Esophagus squamous epithelium (tissue), 5 donors: ENCODE measurements at places on chromosomes 1 and 21. TPM values are rescaled to one million over a fixed set of nuclear protein-coding genes. Genes with fewer than 3 reads are reported as not detected.
A peak's percentile ranks its signal among the peaks of the same experiment; 100 is the strongest.

GRCh38 chr1:158819461-158820443 is 11.4 kb upstream of the MNDA start:
- no peak overlapping the region for H3K4me3 ChIP-seq
- H3K4me1 ChIP-seq: no peaks in the 10 kb centered on the region
- H3K27ac ChIP-seq: peak overlapping the region; percentile 43
- no peaks in the 10 kb centered on the region for H3K27me3 ChIP-seq
- DNase-seq: no peak

GRCh38 chr21:32101277-32101676 is 177.6 kb downstream of the MIS18A start:
- no peaks in the 10 kb centered on the region for H3K27me3 ChIP-seq
- no peaks in the 10 kb centered on the region for H3K4me1 ChIP-seq
- H3K4me3 ChIP-seq: no peak overlapping the region
- H3K36me3 ChIP-seq: no peaks in the 10 kb centered on the region
- no peak for DNase-seq
- H3K27ac ChIP-seq: no peak overlapping the region

- H3K27me3 ChIP-seq: no peaks in the 10 kb centered on the region
- H3K4me3 ChIP-seq: no peak overlapping the region
- no peak overlapping the region for H3K27ac ChIP-seq
Observed at GRCh38 chr1:184709418-184709817, 45.2 kb downstream of the EDEM3 start.

DNA sequence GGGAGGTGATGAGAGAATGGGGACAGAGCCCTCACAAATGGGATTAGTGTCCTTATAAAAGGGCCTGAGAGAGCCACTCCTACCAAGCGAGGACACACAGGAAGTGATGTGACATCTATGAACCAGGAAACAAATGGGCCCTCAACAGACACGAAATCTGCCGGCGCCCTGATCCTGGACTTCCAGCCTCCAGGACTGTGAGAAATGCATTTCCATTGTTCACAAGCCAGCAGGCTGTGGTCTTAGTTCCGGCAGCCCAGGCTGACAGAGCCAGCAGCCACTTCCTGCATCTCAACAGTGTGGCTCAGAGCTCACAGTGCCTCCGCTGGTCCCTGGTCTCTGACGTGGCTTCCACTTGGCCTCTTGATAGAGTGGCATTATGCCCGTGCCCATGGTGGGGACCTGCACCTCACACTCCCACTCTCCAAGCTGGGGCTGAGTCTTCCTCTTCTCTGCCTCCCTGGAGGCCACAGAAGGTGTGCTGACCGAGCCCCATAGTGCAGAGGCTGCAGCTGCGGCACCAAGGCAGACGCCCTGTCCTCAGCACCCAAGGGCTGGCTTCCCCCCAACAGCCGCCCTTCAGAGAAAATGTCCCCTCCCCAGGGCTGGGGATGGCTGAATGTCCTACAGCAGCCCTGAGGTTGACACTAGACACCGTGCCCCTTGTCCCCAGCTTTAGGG is 44.9 kb downstream of the ACOT7 start:
- H3K4me3 ChIP-seq: no peak overlapping the region
- H3K27ac ChIP-seq: peak overlapping the region; percentile 56
- DNase-seq: no peak

- H3K27ac ChIP-seq: peak overlapping the region; percentile 94
- peaks cover 4% of the 10 kb centered on the region for H3K36me3 ChIP-seq
- DNase-seq: no peak
- peak overlapping the region; percentile 83 for H3K4me3 ChIP-seq
Observed at GRCh38 chr1:155254714-155255242, 505 bp downstream of the ENTREP3 start.

DNA sequence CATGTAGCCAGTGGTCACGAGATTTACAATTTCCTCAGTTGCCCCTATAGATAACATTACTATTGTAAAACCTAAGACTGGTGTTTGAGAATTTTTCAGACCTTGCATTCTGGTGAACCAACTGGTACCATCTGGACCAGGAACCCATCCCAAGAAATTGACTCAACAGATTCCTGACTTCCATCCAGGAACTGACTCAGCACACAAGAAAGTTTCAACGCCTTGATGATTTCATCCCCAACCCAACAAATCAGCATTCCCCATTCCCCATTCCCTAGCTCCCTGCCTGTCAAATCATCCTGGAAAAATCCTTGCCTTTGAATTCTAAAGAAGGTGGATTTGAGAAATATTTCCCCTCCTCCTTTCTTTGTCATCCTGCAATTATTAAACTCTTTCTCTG is 529.8 kb upstream of the PRMT6 start:
- no peak for DNase-seq
- no peaks in the 10 kb centered on the region for H3K27me3 ChIP-seq
- no peak overlapping the region for H3K27ac ChIP-seq
- no peak overlapping the region for H3K4me3 ChIP-seq
- H3K4me1 ChIP-seq: no peaks in the 10 kb centered on the region

- no peak for DNase-seq
- no peaks in the 10 kb centered on the region for H3K36me3 ChIP-seq
- H3K4me1 ChIP-seq: no peaks in the 10 kb centered on the region
- no peak overlapping the region for H3K4me3 ChIP-seq
- no peaks in the 10 kb centered on the region for H3K27me3 ChIP-seq
Observed at GRCh38 chr1:181953596-181953995, 107.9 kb downstream of the ZNF648 start.

GRCh38 chr1:5370311-5370710 is 621.9 kb downstream of the NPHP4 start:
- no peak overlapping the region for H3K27ac ChIP-seq
- H3K4me1 ChIP-seq: no peaks in the 10 kb centered on the region
- no peaks in the 10 kb centered on the region for H3K27me3 ChIP-seq
- no peak for DNase-seq
- no peaks in the 10 kb centered on the region for H3K36me3 ChIP-seq

DNA sequence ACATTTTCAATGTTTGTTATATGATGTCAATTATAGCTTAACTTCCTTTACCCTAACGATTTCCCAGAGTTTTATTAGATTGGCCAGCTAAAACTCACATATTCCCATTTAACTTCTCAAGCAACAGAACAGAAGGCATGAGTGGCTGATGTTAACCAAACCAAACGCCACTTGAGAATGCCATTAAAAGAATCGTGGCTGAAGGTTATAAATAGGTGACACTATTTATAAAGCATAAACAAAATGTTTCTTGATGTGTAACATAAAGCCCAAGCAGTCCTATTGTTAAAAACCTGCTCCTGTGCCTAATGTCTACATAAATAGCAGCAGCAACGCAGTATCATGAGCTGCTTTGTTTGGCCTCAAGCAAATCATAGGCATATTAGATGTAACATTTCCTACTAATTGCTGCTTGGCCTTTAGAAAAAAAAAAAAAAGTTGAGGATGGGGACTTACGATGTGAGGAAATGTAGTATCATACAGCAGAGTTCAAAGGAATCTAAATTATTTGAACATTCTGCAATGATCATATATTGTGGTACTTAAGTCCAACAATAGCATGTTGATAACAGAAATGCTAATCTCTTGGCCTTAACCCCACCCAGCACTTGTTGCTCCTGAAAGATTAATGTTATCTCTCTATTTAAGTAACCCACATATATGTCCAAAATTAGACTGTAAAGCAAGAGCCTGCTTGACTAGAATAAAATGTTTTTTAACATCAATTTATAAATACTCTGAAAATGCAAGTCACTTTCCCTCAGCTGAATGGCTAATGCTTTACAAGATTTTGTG is 106.0 kb downstream of the ESRRG start:
- no peak for DNase-seq
- H3K4me1 ChIP-seq: no peaks in the 10 kb centered on the region
- H3K4me3 ChIP-seq: no peak overlapping the region
- no peaks in the 10 kb centered on the region for H3K36me3 ChIP-seq
- H3K27ac ChIP-seq: no peak overlapping the region

- no peaks in the 10 kb centered on the region for H3K36me3 ChIP-seq
- no peak overlapping the region for H3K4me3 ChIP-seq
- no peak overlapping the region for H3K27ac ChIP-seq
- H3K4me1 ChIP-seq: peaks cover 17% of the 10 kb centered on the region
- no peak for DNase-seq
- H3K27me3 ChIP-seq: no peaks in the 10 kb centered on the region
Observed at GRCh38 chr1:159755451-159756007, 25.2 kb upstream of the DUSP23 start.

- no peaks in the 10 kb centered on the region for H3K36me3 ChIP-seq
- H3K27ac ChIP-seq: no peak overlapping the region
- H3K4me3 ChIP-seq: no peak overlapping the region
- H3K27me3 ChIP-seq: peaks cover 16% of the 10 kb centered on the region
- no peaks in the 10 kb centered on the region for H3K4me1 ChIP-seq
Observed at GRCh38 chr1:18309552-18310155, 171.1 kb upstream of the KLHDC7A start.

GRCh38 chr1:90994461-90994860 is 27.4 kb downstream of the ZNF644 start:
- no peaks in the 10 kb centered on the region for H3K36me3 ChIP-seq
- H3K27ac ChIP-seq: no peak overlapping the region
- no peak overlapping the region for H3K4me3 ChIP-seq
- no peaks in the 10 kb centered on the region for H3K27me3 ChIP-seq

- peak overlapping the region; percentile 81 for H3K4me3 ChIP-seq
- peak overlapping the region; percentile 92 for H3K27ac ChIP-seq
- no peak for DNase-seq
- H3K27me3 ChIP-seq: no peaks in the 10 kb centered on the region
- H3K36me3 ChIP-seq: peaks cover 13% of the 10 kb centered on the region
- peaks cover 39% of the 10 kb centered on the region for H3K4me1 ChIP-seq
Observed at GRCh38 chr1:10693497-10694273, 102.8 kb downstream of the CASZ1 start.

- H3K4me3 ChIP-seq: no peak overlapping the region
- H3K4me1 ChIP-seq: peaks cover 14% of the 10 kb centered on the region
- no peak for DNase-seq
- H3K27ac ChIP-seq: no peak overlapping the region
- no peaks in the 10 kb centered on the region for H3K27me3 ChIP-seq
Observed at GRCh38 chr1:61644303-61644702, 80.6 kb downstream of the TM2D1 start.

DNA sequence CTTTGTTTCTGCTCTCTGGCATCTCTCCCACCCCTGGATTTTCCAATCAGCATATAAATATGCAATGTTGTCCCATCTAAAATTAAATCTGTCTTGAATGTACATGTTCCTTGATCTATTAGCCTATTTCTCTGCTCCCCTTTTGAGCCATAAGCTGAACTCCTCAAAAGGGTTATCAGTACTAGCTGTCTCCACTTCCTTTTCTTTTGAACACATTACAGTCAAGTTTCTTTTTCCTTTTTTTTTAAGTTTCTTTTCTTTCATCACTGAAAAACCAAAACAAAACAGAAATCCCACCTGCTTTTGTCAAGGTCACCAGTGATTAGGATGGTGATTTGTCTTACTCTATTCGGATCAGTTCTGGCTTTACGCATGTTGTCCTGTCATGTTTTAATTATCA is 29.3 kb downstream of the XCL2 start:
- H3K27me3 ChIP-seq: no peaks in the 10 kb centered on the region
- no peak overlapping the region for H3K4me3 ChIP-seq
- DNase-seq: no peak

- no peaks in the 10 kb centered on the region for H3K27me3 ChIP-seq
- H3K27ac ChIP-seq: peak overlapping the region; percentile 53
- H3K4me1 ChIP-seq: peaks cover 5% of the 10 kb centered on the region
- DNase-seq: no peak
- no peaks in the 10 kb centered on the region for H3K36me3 ChIP-seq
- H3K4me3 ChIP-seq: no peak overlapping the region
Observed at GRCh38 chr21:41641821-41642701, 124.8 kb downstream of the RIPK4 start.

DNA sequence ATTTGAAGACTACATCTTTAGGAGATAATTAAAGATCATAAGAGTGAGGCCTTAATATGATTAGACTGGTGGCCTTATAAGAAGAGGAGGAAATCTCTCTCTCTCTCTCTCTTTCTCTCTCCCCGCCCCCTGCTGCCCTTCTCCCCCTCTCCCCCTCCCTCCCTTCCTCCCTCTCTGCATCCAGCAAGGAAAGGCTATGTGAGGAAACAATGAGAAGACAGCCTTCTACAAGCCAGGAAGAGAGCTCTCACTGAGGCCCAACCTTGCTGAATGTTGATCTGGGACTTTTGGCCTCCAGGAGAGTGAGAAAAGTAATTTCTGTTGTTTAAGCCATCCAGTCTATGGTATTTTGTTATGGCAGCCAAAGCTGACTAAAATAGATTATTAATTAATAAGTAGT is 21.6 kb downstream of the FOXD3 start:
- no peaks in the 10 kb centered on the region for H3K4me1 ChIP-seq
- no peak for DNase-seq
- no peak overlapping the region for H3K27ac ChIP-seq
- H3K4me3 ChIP-seq: no peak overlapping the region
- no peaks in the 10 kb centered on the region for H3K27me3 ChIP-seq

Gene GCSAML
- 0.88 TPM for total RNA-seq

Gene OR2T27
- not detected for total RNA-seq

Gene UTS2
- total RNA-seq: not detected

Gene ZNF593OS
- not detected for total RNA-seq

Gene SPRR2E
- 4.0 TPM for total RNA-seq

Gene TTC39A
- total RNA-seq: 58.3 TPM

Gene CYP4A11
- not detected for total RNA-seq

Gene FCRL6
- total RNA-seq: not detected

Gene KCNJ9
- not detected for total RNA-seq

Gene LAMB3
- total RNA-seq: 112 TPM

Gene ETV3L
- total RNA-seq: not detected

Gene TSSK3
- 0.57 TPM for total RNA-seq
